H1 (cell line): ENCODE measurements at places on chromosomes 6 and 20. TPM values are rescaled to one million over a fixed set of nuclear protein-coding genes. Genes with fewer than 3 reads are reported as not detected.

DNA sequence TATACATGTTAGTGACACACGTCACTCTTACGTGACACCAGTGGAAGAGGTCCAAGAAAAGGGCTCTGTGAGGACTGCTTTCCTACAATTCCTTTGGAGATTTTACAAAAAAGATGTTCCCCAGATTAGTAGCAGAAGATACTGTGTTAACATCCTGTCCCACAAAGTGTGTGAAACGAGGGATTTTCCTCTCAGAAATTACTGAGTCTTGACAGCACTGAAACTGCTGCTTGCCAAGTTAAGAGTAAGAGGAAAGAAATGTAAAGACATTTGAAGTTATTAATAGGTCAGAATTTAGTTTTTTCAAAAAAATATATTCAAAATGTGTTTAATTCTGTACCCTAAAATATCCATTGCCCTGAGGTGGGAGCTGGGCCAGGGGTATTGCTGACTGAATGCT is 58.8 kb upstream of the MAP7 start:
- H3K27ac ChIP-seq, result no peak overlapping the region
- no peak overlapping the region for H3K4me3 ChIP-seq
- no peaks in the 10 kb centered on the region for H3K36me3 ChIP-seq
- no peaks in the 10 kb centered on the region for H3K27me3 ChIP-seq
- no peak for DNase-seq

- H3K27ac ChIP-seq, result no peak overlapping the region
- no peaks in the 10 kb centered on the region for H3K36me3 ChIP-seq
- H3K4me3 ChIP-seq, result no peak overlapping the region
- H3K27me3 ChIP-seq, result no peaks in the 10 kb centered on the region
Measured at GRCh38 chr20:52612046-52612632, 360.0 kb upstream of the TSHZ2 start.

- H3K4me1 ChIP-seq, result no peaks in the 10 kb centered on the region
- H3K27me3 ChIP-seq, result no peaks in the 10 kb centered on the region
- no peak overlapping the region for H3K27ac ChIP-seq
- no peak overlapping the region for H3K4me3 ChIP-seq
Measured at GRCh38 chr6:29769336-29769735, 46.1 kb downstream of the HLA-F start.

SLA2 gene
- total RNA-seq, result 0.19 TPM in 1 of 2 replicates, not detected in the other

ATXN1 gene
- 3.3 and 4.0 TPM in 2 replicates for total RNA-seq

NHLRC1 gene
- 0.58 and 0.82 TPM in 2 replicates for total RNA-seq

C20orf141 gene
- not detected in 2 replicates for total RNA-seq

SLC22A1 gene
- 0.45 and 0.98 TPM in 2 replicates for total RNA-seq

CALHM4 gene
- total RNA-seq, result not detected in 2 replicates

BTBD9 gene
- total RNA-seq, result 4.1 and 5.3 TPM in 2 replicates

FHL5 gene
- not detected in 2 replicates for total RNA-seq

GPX5 gene
- not detected in 2 replicates for total RNA-seq

PARD6B gene
- total RNA-seq, result 27.3 and 34.1 TPM in 2 replicates
